ENCODE measurements at places on chromosomes 3 and 15. TPM values are rescaled to one million over a fixed set of nuclear protein-coding genes. Genes with fewer than 3 reads are reported as not detected.

The CAV3 gene
- total RNA-seq, result not detected

The CALML4 gene
- total RNA-seq, result 2.7 TPM

The LRRN1 gene
- not detected for total RNA-seq

The GPR149 gene
- total RNA-seq, result not detected

The MESP1 gene
- total RNA-seq, result 0.17 TPM

The SEMA7A gene
- 5.8 TPM for total RNA-seq

The UNC13C gene
- not detected for total RNA-seq

The GPR171 gene
- total RNA-seq, result not detected

The P2RY14 gene
- not detected for total RNA-seq

The B3GALNT1 gene
- 8.3 TPM for total RNA-seq

The CHRD gene
- total RNA-seq, result 6.1 TPM

The SMCO1 gene
- total RNA-seq, result not detected

The GPR62 gene
- total RNA-seq, result not detected

The RCCD1 gene
- total RNA-seq, result 5.8 TPM

The NEK10 gene
- total RNA-seq, result 16.7 TPM

The AMT gene
- total RNA-seq, result 4.4 TPM

The RTP3 gene
- total RNA-seq, result not detected

The DGKG gene
- 2.5 TPM for total RNA-seq

The KCNMB2 gene
- not detected for total RNA-seq

The CELSR3 gene
- 1.1 TPM for total RNA-seq

The GOLGA6L10 gene
- total RNA-seq, result 1.1 TPM

The LRRC31 gene
- total RNA-seq, result not detected

The PPIB gene
- total RNA-seq, result 1,377 TPM

The TMC3 gene
- not detected for total RNA-seq

The CLDN18 gene
- not detected for total RNA-seq

The ACSBG1 gene
- total RNA-seq, result not detected

The GRM7 gene
- not detected for total RNA-seq

The ACKR2 gene
- total RNA-seq, result 0.26 TPM

The GRIP2 gene
- total RNA-seq, result 0.09 TPM

The ACVR2B gene
- total RNA-seq, result 1.7 TPM

The CTXND1 gene
- not detected for total RNA-seq

The BCHE gene
- 10.4 TPM for total RNA-seq

The TGM5 gene
- total RNA-seq, result not detected

The RASL12 gene
- total RNA-seq, result 31.7 TPM

The TM4SF18 gene
- total RNA-seq, result under 0.01 TPM

The AGBL1 gene
- not detected for total RNA-seq

The SSR3 gene
- total RNA-seq, result 136 TPM

The P3H2 gene
- 2.6 TPM for total RNA-seq

The CCDC13 gene
- 0.95 TPM for total RNA-seq

The RTP1 gene
- total RNA-seq, result not detected

Data from bronchial smooth muscle cell (primary cell).